ENCODE measurements at places on chromosomes 2 and 18.

GRCh38 chr18:40006634-40007033, 1948.4 kb upstream of the PIK3C3 start:
- no peak for DNase-seq

GRCh38 chr2:79428745-79429144, 84.1 kb upstream of the CTNNA2 start:
- DNase-seq, result no peak

DNA sequence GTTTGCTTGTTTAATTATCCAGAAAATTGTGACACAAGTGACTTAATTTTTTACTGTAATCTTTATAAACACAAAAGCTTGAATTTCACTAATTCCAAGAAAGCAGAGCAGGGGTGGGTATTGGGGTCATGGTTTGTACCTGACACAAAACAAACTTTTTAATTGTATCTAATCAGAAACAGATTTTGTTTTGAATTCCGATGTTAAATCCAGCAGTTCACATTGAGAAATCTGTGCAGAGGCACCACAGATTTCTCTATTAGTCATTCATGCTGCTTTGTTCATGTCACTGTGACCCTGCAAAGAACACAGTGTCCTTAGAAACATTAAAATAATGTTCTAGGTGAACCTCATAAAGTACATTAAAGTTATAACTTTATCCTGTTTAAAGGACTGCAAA, 443.4 kb downstream of the NYAP2 start:
- peak; percentile 8 for DNase-seq

- no peak for DNase-seq
These were observed 501.5 kb downstream of the NR4A2 start for GRCh38 chr2:155830817-155831579.

GRCh38 chr2:120807751-120808150, 72.1 kb downstream of the GLI2 start:
- DNase-seq, result no peak

- no peak for DNase-seq
These were observed 44.8 kb downstream of the ADCY3 start for GRCh38 chr2:24875272-24875671.

DNA sequence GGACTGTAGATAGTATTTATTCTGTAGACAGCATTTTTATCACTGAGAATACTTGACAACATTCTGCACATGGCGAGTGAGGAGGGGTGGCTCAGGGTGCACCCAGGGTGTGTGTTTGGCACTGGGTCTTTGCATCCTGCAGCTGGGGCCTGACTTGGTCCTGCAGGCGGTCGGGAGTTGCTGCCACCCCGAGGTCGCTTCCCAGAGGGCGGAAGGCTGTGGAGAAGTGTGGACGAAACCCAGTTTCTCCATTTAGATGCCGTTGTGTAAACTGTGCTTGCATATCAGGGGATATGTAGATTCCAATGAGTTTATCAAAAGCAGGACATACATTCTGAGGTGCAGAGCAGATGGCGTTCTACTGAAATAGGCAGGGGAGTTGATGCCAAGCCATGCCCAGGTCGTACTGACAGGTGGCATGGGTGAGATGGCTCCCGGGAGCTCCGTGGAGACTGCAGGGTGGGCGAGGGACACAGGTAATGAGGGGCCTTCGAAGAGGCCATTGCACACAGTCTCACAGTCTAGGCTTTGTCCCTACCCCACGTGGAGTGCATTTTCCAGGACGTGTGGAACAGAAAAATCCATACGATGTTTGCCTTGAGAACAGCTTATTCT, 74.5 kb downstream of the RTP5 start:
- no peak for DNase-seq

DNA sequence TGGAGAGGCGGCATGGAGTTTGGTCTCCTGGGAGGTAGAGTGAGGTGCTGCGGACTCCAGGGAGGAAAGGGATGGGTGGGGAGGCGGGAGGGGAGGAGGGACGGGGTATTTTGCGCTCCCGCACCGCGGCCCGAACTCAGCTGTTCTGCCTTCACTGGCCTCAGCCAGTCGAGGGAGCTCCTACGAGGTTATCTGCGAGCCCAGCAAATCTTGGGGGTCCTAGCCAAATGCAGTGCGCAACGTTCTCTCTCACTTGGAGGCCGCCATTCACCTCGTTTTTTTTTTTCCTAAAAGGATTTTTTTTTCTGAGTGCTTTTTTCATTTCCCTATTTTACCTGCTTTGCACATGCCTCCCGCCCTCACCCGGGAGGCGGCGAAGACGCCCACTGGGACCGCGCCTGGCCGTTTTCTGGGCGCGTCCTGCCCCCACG, 877 bp upstream of the BCL2L11 start:
- DNase-seq, result no peak

DNA sequence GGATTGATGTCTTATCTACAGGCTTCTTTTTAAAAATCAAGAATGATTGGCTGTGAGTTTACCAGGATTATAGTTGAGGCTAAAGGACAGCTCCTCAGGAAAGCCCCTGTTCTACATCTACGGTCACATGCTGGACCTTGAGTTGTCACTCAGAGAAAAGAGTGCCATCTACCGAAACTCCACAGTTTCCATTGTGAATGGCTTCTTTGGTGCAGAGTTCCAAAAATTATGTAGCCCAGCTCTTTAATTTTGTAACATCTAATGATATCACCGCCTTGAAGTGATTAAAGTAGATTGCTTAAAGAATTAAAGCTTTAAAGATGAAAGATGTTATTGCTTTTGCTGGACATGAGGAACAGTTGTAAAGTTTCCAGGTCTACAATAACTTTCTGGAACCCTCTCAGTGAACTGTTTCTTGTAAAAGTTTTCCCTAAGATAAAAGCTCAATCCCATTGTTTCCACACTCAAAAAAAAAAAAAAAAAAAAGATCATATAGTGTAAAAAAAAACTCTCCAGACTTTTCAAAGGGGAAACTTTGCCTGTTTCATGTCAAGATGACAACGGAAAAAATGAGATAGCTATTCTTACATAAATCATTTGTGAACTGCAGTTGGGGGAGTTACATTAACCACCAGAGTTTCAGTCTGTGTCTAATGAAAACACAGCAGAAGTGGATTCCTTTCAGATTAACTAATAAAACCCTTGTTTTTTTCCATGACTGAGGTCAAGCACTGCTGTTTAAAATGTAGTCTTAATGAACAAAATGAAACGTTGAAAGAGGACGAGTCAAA, 4.3 kb downstream of the COL3A1 start:
- no peak for DNase-seq

GRCh38 chr2:65265671-65266045, 38.0 kb downstream of the ACTR2 start:
- no peak for DNase-seq

GRCh38 chr2:12704378-12704777, 12.4 kb upstream of the TRIB2 start:
- no peak for DNase-seq

DNA sequence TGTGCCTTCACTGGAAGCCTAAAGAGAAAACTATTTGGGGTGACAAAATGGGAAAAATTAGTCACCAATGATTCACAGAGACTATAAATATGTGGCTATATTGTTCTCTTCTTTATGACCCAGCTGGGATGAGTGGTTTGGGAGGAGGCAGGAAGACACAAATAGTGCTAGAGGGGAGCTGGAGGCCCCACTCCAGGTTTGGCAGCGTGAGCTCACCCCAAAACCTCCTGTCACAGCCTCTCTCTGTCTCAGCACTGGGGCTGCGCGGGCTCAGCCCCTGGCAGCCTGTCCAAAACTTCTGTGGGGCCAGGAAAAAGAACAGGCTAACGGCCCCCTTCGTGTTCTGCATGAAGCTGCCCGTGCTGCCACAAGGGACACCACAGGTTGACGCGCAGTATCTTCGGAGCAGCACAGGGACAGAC, 73.2 kb upstream of the LCLAT1 start:
- peak; percentile 75 for DNase-seq
